ENCODE measurements at places on chromosomes 6 and 20. TPM values are rescaled to one million over a fixed set of nuclear protein-coding genes. Genes with fewer than 3 reads are reported as not detected.

The LRRC73 gene
- 0.30 TPM for total RNA-seq

The ID1 gene
- total RNA-seq: 6.4 TPM

The GMEB2 gene
- 6.8 TPM for total RNA-seq

The FAM217A gene
- not detected for total RNA-seq

The MUCL3 gene
- total RNA-seq: not detected

The SLC22A2 gene
- total RNA-seq: not detected

The SYNCRIP gene
- 48.8 TPM for total RNA-seq
